ENCODE measurements at places on chromosomes 2 and 18.

DNA sequence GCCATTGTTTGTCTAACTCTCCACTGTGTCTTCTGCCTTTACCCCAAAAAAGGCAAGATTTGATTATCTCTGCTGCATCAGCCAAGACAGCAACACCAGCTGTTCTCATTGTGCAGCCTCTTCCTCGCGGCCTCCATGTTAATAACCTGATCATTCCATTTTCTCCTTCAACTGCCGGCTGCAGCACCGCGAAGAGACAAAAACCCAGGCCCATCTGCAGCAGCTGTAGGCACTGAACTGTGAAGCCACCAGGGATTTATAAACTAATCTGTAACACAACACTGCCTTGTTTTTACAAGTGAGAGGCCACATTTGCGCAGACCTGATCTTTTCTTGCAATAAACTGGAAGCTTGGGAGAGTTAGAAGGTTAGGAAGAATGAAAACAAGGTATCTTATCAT, 147.8 kb downstream of the SATB2 start:
- DNase-seq: peak; percentile 94

- DNase-seq: no peak
These were observed 72.4 kb upstream of the HS6ST1 start for GRCh38 chr2:128390991-128391630.

- no peak for DNase-seq
These were observed 59.0 kb upstream of the ZNF532 start for GRCh38 chr18:58805467-58806187.

- DNase-seq: no peak
These were observed 449.6 kb downstream of the TNS1 start for GRCh38 chr2:217553202-217553601.

- no peak for DNase-seq
These were observed 117.8 kb upstream of the DCC start for GRCh38 chr18:52222211-52222610.

DNA sequence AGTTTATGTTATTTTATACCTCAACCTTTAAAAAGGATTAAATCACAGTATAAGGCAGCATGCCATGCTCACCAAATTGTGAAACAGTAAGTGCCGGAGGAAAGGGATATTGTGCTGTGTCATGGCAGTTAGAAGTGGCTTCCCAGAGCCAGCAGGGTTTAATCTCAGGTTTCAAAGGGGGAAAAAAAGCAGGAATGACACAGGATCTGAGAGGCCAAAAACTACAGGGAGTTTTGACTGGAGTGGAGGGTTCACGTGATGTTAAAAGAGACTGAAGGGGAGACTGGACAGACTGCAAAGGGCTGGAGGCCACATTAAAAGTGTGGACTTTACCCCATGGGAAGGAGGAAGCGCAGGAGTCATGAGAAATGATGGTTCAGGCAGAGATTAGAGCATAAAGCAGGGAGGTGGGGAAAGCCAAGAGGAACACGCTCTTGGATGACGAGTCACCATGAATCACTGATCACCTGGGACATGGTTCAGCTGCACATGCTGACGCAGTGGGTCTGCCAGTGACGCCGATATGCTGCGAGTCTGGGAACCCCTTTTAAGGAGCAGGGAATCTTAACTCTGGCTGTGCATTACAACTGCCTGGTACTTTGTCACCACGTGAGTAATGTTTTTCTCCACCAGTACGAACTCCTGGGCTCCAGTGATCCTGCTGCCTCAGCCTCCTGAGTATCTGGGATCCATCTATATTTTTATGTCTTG, 6.1 kb downstream of the CHMP1B start:
- no peak for DNase-seq

DNA sequence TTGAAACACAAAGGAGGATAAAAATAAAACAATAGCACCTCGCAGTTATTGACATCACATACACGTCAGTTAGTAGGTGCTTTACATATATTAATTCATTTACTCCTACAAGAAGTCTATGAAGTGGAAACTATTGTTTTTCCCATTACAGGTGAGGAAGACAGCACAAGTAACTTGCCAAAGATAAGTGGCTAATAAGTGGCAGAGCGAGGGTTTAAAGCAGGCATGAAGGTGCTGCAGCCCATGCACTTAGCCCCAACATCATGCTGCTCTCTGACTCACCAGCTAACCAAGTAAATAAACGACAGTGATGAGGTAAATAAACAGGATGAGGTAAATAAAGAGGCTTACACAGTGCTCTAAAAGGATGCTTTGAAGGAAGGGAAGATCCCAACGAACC, 498.6 kb upstream of the ZEB2 start:
- no peak for DNase-seq

DNA sequence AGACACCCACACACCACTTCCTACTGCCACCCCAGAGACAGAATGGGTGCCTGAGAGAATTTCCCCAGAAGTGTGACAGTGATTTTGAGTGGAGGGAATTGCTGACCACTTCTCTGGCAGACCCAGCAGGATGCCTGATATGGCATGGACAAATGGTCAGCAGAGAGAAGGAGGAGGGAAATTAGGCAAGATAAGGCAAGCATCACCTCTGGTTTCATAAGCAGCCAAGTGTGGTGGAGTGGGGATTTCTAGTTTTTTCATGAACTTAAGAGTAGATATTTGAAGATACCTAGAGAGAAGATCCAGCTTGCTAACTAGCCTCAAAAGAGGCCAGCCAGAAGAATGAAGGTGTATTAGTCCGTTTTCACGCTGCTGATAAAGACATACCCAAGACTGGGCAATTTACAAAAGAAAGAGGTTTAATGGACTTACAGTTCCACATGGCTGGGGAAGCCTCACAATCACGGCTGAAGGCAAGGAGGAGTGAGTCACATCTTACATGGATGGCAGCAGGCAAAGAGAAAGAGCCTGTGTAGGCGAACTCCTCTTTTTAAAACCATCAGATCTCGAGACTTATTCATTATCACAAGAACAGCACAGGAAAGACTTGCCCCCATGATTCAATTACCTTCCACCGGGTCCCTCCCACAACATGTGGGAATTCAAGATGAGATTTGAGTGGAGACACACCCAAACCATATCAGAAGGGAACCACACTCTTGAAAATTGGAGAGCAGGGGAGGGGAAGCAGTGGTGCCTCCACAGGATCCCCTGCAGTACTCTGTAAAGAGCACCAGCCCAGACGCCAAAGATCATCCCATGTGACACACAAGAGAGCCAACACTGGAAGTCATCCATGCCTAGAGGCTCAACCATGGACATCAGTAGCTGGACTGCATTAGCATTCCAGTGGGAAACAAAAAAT, 64.2 kb downstream of the RBM43 start:
- no peak for DNase-seq

- DNase-seq: no peak
These were observed 77.0 kb upstream of the UBXN4 start for GRCh38 chr2:135664623-135665068.

GRCh38 chr2:144003460-144004075, 516.4 kb downstream of the ZEB2 start:
- no peak for DNase-seq

DNA sequence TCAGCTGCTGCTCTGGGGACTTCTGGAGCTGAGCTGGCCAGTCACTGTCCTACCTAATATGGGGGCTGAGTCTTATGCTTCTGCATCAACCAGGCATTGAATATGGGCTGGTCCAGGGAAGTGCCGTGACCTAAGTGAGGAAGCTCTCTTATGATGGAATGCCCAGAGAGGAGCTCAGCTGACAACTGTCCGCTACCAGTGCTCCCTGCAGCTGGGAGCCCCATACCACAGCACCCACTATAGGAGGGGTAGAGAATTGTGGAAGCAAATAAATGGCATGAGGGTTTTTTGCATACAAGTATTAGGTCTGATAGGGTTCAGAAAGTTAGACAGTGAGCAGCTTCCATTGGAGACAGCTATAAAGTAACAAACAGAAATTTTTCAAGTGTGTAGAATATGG, 4.5 kb downstream of the TIMM21 start:
- no peak for DNase-seq

GRCh38 chr18:55833543-55833942, 245.6 kb upstream of the TCF4 start:
- DNase-seq: no peak

- peak; percentile 55 for DNase-seq
These were observed 821 bp downstream of the TYMS start for GRCh38 chr18:658001-658946.

- no peak for DNase-seq
These were observed 756.5 kb downstream of the GALR1 start for GRCh38 chr18:78006006-78006773.

DNA sequence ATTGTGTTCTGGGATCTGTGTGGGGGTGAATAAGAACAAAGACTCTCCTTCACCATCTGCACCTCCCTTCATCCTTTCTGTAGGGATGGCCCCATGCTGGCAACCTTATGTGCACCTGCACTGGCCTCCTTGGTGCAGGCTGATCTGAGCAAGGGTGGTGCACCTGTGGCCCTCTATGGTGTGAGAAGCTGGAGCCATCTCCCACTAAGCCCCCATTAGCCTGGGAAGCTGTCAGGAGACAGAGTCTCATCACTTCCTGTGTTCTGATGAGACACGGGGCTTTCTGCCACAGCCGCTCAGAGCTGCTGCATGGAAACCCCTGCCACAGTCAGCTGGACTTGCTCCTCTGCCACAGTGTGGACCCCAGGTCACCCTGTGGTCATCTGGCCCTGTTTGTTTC, 565.3 kb upstream of the SALL3 start:
- DNase-seq: no peak
